ENCODE measurements at places on chromosomes 13 and 19.

DNA sequence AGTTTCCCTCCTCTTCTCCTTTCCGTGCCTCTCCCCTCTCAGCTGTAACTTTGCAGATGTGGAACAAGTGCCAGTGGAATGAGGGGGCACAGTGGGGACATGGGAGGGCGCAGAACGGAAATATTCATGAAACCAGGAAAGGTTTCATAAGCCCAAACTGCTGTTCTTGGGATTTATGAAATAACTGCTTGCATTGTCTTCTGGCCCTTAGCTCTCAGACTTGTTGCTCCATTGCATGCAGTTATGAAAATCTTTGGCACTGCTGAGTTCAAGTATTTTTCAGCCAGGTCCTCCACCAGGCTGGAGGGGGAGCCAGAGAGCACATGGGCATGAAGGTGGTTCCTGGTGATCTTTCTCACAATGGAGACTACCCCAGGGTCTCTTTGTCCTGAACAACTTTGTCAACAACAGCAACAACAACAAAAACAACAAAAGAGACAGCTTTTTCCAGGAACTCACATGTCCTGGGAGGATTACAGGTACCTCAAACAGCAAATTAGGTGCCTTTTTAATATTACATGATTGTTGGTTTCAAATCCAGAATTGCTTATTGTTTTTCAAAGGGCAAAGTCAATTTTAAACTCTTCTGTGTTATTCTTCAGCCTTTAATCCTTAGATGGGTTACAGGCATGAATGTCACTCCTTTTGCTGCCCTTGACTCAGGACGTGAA, 1.5 kb downstream of the RGCC start:
- peak; percentile 65 for DNase-seq

GRCh38 chr13:21675095-21675991, 4.5 kb downstream of the FGF9 start:
- DNase-seq, result peak; percentile 29

- no peak for DNase-seq
Measured at GRCh38 chr13:22369840-22370239, 699.0 kb downstream of the FGF9 start.

GRCh38 chr13:75645141-75645540, 9.0 kb downstream of the LMO7 start:
- DNase-seq, result no peak

DNA sequence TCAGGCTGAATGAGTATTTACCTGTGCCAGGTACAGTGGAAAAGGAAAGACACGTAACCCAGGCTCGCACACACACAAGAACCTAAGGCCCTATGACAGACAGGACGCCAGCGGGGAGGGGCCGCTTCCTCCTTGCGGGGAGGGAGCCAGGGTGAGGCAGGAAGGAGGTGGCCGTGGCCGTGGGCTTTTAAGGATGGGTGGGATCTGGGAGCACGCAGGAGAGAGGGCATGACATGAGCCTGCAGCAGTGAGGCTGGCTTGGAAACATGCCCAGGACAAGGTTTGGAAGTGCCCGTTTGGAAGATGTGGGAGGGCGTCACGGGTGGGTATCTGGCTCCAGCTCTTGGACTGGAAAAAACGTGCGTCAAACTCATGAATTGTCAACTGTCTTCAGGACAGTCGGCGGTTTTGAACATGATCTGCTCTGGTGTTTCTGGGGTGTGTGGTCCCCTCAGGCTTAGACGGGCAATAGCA, 20.1 kb downstream of the SH3GL1 start:
- DNase-seq, result peak; percentile 65

GRCh38 chr13:101157261-101157660, 259.0 kb downstream of the NALCN start:
- no peak for DNase-seq

- peak; percentile 38 for DNase-seq
Measured at GRCh38 chr13:99528547-99528946, 27.3 kb downstream of the TM9SF2 start.

DNA sequence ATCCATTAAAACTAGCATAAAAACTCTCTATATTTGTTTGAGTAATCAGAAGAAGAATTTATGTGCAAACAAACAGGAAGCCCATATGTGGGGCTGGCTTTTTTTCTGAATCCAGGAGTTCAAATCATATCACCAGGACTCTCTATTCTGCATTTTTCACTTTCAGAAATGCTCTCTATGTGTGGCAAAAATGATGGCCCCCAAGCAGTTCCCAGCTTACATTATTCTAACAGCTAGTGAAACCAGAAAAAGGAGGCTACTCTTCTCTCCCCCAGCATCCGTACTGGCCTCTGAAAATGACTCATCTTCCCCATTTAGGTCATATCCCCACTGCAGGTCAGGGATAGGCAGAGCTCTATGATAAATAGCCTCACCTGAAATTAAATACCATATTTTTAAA, 20.4 kb downstream of the RBM26 start:
- no peak for DNase-seq

DNA sequence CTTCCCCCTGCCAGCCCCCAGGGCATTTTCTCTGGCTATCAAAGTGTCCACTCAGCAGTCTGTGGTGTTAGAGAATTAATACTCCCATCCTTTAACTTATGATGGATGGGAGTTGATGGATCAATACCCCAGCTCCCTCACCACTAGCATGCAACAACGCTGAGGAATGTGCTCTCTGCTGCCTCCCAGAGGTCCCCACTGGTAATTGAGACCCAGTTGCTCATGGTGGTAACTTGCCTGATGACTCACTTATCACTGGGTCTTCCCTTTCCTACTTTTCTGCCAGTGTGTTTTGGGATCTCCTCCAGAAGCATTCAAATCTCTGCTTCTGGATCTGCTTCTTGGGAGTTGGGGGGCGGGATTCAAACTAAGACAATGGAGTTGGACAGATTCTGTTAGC, 20.3 kb upstream of the CACNA1A start:
- DNase-seq, result no peak

GRCh38 chr19:13072188-13072908, 30.3 kb downstream of the LYL1 start:
- DNase-seq, result no peak

DNA sequence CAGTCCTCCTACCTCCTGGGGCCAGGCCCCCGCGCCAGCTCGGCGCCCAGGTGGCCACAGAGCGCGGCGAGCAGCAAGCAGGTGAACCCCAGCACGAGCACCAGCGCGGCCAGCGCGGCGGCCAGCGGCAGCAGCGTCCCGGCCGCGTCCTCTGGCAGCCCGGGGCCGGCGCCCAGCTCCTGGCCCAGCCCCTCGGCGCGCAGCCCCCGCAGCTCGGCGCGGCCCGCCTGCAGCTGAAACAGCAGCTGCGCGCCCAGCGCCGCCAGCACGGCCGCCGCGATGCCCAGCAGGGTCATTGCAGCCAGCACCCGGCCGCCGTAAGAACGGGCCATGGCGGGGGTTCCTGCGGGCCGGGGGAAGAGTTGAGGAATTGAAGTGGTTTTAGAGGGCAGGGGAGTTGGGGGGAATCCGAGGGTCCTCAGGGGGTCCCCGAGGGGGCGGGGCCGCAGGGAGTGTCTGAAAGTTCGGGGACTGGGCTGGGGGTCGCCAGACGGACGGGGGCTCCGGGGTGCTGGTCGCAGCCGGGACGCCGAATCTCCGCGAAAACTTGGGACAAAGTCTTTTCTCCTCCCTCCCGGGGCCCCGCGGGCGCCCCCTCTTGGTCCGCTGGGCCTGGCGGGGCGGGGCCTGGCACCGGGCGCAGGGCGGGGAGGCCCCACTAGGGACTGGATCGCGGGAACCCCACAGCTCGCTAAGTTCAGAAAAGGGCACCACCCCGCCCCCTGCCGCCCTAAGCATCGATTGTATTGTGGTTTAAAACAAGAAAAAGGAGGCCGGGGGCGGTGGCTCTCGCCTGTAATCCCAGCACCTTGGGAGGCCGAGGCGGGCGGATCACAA, at the start of gene TMEM221:
Gene TMEM221 (minus strand): TSS at position 538 of the 837 bp plus-strand sequence. CDS start 206 bp downstream, at position 332.
- peak; percentile 56 for DNase-seq
